ENCODE measurements at places on chromosomes 1 and 21. TPM values are rescaled to one million over a fixed set of nuclear protein-coding genes. Genes with fewer than 3 reads are reported as not detected.

GRCh38 chr1:10753299-10753698 is 43.1 kb downstream of the CASZ1 start:
- no peak for DNase-seq

DNA sequence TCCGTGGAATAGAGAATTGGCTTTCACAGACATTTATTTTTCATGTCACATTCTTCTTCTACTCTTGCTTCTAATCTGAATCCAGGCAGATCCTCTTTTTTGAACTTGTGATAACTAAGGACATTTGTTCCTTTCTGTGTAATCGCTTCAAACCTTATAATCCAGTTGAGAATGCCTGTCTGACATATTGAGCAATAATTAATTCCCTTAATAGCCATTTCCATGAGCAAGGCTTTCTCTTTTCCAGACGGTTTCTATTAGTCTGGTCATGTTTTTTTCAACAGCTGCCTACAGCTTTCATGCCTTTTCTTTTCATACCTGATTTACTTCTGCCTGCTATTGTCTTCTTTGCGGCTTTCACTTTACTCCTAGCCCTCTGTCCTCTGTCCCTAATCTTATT is 163.4 kb downstream of the CYYR1 start:
- no peak for DNase-seq

GRCh38 chr1:33931111-33931475 is 67.2 kb downstream of the HMGB4 start:
- no peak for DNase-seq

DNA sequence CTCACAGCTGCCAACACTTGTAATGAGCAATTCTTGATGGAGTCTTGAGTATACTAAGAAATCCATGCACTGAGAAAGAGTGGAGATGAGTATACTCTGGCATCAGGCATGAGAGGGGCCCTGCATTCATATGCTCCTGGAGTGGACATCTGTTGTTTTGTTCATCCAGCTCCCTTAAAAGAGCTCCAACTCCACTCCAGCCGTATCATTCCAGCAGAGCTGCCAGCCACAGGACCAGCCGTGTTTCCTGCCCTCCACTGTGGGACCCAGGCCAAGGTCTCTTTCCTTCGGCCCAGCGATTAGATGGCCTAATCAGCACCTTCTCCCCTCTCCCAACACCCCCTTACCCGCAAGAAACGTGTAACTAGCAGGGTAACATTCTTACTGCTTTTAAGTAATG is 144.5 kb downstream of the OMA1 start:
- no peak for DNase-seq

DNA sequence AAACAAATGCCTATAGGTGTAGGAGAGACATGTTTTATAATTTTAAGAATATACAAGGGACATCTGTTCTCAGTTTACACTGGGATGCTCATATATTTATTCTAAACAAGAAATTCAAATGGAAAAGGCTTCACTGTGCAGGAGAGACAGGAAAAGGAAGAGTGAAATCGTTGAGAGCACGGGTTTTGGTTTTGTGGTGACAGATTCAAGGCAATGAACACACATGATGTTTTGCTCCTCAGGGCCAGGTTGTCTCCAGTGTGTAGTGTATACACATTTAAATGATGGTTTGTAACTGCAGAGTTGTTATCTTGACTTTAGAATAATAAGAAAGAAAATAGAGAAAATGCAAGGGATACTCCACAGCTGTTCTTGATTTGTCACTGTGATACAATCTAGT is 73.7 kb downstream of the S1PR1 start:
- DNase-seq: no peak

DNA sequence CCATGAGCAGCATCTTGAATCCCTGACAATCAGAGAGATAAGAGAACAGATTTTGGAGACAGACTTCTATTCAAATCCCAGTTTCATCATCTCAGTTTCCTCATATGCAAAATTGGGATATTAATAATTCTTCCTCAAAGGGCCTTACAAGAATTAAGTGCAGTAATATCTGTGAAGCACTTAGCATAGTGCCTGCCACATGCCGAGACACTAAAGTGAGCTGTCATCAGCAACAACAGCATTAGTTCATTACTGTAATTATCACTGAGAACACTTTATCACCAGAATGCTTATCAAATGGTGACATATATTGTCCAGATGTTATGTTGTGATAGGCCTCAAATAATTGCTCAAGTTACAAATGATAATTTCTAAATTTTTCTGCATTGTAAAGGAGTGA is 922 bp upstream of the FCRLB start:
- no peak for DNase-seq

DNA sequence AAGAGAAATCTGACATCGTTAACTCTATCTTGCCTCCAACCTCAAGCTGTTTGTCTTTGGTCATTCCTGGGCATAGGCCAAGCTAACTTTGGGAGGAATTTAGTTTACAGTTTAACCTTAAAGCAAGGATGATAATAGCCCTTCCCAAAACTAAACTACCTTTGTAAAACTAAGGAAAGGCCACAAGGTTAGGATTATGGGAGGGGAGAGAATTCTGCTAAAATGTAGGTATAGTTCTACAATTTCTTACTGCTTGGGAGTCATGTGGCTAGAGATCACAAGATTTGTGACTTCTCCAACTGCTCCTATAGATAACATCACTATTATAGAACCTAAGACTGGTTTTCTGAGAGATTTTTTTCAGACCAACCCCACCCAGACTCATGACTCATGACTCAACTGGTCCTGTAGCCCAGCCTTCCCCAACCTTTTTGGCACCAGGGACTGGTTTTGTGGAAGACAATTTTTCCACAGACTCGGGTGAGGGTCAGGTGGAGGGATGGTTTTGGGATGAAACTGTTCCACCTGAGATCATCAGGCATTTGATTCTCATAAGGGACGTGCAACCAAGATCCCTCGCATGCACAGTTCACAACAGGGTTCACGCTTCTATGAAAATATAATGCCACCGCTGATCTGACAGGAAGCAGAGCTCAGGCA is 70.7 kb upstream of the MUTYH start:
- no peak for DNase-seq

- DNase-seq: no peak
Measured at GRCh38 chr1:231508941-231509340, 19.5 kb upstream of the TSNAX start.

GRCh38 chr1:15938628-15939161 is 37.2 kb downstream of the ZBTB17 start:
- no peak for DNase-seq

- no peak for DNase-seq
Measured at GRCh38 chr1:212860713-212861581, 2.9 kb downstream of the FLVCR1 start.

DNA sequence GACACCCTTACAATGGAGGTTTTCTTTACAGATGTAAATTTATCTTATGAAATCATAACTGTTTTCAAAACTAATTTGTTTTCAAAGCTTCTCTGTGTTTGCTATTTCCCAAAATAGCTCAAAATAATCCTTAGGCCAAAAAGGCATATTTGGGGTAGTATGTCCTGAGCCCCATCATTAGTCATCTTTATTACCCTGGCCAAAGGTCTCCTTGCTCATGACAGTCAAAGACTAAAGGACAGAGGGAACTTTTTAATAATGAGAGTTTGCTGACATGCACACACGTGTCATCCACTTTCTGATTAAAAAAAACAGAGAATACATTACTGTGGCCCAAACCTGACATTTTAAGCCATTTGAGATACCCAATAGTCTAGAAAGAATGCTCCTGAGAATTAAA is 221.9 kb upstream of the DUSP10 start:
- no peak for DNase-seq

GRCh38 chr1:208526613-208527125 is 282.5 kb upstream of the PLXNA2 start:
- DNase-seq: no peak

- DNase-seq: no peak
Measured at GRCh38 chr1:45325851-45326506, 716 bp upstream of the HPDL start.

- no peak for DNase-seq
Measured at GRCh38 chr1:149888999-149889289, 10.4 kb upstream of the BOLA1 start.

GRCh38 chr1:63731117-63732043 is 42.4 kb upstream of the ROR1 start:
- no peak for DNase-seq

DNA sequence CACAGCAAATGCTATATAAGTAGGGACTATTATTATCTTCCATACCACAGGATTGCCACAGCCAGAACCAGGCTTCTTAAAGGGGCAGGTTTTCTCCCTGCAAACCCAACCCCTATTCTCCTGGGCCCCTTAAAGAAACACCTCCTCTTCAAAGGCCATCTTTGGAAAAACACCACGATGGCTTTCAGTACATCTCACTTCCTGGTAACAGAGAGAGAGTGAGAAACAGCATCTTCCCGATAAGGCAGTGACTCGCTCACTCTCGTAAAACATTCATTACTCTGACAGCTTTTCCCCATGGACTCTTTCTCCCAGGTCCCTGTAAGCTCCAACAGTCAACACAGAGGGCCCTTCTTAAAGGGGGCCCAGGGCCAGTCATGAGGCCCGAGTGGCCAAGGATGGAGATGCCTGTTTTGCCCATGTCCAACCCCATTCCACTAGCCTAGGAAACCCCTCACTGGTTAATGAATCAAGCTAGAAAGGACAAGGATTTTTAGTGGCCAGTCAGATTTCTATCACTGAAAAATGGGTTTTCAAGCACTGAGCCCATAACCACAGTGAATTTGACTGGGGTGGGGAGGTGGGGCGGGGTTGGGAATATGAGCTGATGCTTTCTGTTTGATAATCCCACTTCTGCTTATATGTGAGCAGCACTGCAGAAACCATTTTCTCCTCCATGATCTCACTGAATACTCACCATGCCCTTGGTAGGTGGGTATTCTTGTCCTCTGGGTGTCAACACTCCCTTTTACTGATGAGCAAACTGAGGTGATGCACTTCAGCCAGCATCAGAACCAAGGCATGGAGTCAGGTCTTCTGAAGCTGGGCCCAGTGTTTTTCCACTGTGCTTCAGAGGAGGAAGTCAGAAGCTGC is 3.6 kb upstream of the NAV1 start:
- no peak for DNase-seq

GRCh38 chr1:116508085-116508983 is 62.5 kb downstream of the CD58 start:
- no peak for DNase-seq

DNA sequence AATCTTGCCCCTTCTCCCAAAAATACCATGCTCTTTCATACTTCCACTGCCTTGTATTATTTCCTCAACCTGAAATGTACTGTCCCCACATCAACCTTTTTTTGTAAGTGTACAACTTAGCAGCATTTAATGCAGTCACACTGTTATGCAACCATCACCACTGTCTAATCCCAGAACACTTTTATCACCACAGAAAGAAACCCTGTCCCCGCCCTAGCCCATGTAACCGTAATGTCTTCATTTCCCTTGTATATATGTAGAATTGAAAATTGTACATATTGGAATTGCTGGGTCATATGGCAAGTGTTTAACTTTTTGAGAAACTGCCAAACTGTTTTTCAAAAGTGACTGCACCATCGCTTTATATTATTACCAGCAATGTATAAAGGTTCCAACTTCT is 37.4 kb downstream of the PTP4A2 start:
- DNase-seq: no peak

DNA sequence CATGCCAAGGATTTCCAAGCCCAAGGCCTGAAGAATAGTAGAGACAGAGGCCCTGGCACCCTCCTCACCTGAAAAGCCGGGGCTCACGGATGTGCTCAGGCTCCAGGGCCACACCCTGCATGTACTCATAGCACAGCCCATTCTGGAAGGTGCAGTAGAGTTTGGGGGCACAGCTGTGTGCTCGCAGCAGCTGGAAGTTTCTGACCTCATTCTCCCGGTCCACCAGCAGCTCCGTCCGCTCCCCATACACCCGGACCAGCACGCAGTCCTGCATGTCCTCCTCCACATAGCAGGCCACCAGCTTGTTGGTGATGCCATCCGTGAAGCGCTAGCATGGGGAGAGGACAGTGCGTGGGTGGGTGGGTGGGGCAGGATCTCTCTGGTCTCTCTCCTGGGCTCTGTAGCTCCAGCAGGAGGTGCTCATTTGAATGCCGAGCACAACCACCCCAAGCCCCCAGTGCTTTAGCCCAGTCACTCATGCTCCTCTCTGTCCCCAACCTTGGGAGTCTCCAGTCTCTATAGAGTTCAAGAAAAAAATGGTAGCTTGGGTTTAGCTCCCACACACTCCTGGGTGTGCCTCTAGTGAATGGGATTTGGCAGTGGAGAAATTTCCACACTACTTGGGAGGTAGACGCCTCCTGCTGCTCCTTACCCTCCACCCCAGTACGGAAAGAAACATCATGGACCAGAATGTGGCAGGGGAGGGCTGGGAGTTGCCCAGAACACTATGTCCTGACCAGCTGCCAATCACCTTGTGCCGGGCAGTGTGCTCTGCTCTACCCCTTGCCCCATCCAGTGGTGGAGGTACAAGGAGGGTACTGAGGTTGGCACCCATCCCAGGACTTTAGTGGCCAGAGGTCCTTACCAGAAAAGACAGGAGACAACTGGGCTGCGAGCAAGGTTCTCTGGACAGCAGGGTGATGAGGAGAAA is 1.9 kb downstream of the ETNK2 start:
- no peak for DNase-seq

DNA sequence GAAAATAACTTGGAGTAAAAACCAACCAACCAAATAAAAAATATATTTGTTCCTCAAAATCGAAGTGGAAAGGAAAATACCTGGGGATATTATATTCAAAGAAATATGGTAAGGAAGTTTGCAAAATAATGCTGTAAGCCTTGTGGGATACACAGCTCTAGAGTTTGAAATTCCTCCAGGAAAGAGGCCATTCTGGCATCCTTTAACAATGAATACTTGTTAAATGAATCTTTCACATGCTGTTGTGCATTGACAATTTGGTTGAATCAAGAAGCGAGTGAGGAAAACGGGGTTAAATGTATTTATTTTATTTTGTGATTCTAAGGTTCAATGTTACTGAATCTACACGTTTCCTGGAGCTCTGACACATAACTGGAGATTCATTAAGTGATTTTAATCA is 30.5 kb upstream of the NTNG1 start:
- DNase-seq: no peak

GRCh38 chr1:6094801-6095505 is 49.3 kb downstream of the KCNAB2 start:
- no peak for DNase-seq

GRCh38 chr1:182359645-182360044 is 31.9 kb downstream of the GLUL start:
- no peak for DNase-seq

DNA sequence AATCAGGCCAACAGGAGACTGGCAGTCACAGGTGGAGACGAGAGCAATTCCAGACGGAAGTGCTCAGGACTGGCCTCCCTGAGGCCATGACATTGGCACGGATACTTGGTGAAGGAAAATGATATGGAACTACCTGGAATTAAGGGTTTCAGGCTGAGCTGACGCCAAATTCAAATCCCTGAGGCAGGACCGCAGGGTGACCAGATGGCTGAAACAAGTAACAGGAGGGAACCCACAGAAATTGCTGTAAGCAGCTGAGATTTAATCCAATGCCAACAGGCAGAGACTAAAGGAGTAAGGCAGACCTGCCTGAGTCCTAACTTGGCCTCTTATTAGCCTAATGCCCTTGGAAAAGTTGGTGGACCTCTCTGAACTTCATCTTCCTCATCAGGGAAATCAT is 76.2 kb downstream of the ERG start:
- DNase-seq: no peak

- DNase-seq: no peak
Measured at GRCh38 chr1:109391157-109391556, 6.6 kb downstream of the SORT1 start.

Gene DMBX1
- not detected for total RNA-seq

Gene LAD1
- total RNA-seq: 0.19 TPM

Gene BSND
- total RNA-seq: not detected

Gene UBE2U
- not detected for total RNA-seq

Gene PGBD5
- total RNA-seq: 1.4 TPM

Gene MAN1C1
- 26.6 TPM for total RNA-seq

Gene ZNF692
- total RNA-seq: 30.6 TPM

Gene ATP1A4
- total RNA-seq: not detected

All from omental fat pad (tissue), 4 donors.